Effector memory CD4-positive, alpha-beta T cell (primary cell): ENCODE measurements at places on chromosomes 3 and 15.

DNA sequence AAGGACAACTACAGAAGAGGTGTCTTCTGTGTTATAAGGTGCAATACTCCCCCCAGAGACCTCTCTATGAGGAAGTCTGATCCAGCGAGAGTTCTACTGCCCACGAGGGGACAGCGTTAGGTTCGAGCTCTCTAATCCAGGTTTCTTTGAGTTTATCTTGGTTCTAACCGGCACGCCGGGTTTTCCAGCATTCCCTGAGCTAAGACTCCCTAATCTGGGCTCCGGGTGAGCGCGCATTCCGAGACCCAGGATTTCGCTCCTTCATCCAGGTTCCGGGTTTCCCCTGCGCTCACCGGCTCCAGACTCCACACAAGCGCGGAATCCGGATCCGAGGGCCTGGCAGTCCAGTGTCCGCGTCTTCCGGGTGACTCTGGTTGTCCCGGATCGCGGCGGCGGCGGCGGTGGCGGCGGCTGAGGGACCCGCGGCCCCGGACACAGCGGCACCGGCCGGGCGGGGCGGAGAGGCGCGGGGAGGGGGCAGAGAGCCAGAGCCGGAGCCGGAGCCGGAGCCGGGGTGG is at the start of gene ZNF609:
Gene ZNF609, plus strand, starts transcription at position 373 of the 518 bp plus-strand sequence. CDS start 38,842 bp downstream, outside the sequence.
- peak; percentile 79 for DNase-seq

GRCh38 chr3:87354398-87354797 is 78.0 kb upstream of the POU1F1 start:
- no peak for DNase-seq

- no peak for DNase-seq
Observed at GRCh38 chr3:13588993-13589392, 40.1 kb downstream of the FBLN2 start.

DNA sequence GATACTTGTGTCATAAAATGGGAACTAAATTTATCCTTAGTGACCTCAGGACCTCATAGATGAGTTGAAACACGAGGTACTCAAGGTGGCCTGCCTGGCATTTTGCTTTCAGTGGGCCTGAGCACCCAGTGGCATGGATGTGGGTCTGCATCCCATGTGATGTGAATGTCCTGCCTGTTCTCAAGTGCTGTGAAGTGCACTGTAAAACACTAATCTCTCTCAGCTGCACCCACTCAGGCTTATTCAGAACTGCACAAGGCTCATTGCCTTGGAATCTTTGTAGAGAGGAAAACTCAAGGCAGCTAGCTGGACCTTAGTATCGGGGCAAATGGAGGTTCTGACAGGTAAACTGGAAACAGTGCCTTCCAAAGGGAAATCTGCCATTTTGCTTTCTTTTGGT is 767.0 kb downstream of the TUSC7 start:
- no peak for DNase-seq

GRCh38 chr15:78450285-78450858 is 12.4 kb downstream of the IREB2 start:
- DNase-seq: no peak

DNA sequence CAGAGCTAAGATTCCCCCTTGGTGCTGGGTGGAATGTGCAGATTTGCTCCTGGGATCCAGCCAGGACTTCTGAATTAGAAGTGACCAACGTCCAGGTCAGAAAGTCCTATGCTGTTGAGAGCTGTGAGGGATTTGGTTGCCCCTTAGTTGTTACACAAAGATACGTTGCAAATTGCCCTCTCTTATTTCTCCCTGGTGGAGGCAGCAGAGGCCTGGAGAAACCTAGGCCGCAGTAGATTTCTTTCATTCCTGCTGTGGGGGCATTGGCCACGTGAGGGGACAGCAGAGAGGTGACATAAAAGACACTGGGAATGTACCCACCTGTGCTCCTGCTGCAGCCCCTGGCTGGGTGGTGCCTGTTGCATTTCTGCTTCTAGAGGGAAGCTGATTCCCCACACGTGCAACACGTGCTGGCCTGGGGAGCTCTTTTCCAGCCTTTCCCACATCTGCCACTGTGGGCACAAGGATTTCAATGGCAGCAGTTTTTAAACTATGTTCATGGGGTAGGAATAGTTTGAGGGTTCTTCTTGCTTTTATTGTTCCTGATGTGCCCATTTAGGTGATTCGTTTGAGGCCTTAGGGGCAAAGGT is 65.7 kb downstream of the SYNM start:
- DNase-seq: no peak

DNA sequence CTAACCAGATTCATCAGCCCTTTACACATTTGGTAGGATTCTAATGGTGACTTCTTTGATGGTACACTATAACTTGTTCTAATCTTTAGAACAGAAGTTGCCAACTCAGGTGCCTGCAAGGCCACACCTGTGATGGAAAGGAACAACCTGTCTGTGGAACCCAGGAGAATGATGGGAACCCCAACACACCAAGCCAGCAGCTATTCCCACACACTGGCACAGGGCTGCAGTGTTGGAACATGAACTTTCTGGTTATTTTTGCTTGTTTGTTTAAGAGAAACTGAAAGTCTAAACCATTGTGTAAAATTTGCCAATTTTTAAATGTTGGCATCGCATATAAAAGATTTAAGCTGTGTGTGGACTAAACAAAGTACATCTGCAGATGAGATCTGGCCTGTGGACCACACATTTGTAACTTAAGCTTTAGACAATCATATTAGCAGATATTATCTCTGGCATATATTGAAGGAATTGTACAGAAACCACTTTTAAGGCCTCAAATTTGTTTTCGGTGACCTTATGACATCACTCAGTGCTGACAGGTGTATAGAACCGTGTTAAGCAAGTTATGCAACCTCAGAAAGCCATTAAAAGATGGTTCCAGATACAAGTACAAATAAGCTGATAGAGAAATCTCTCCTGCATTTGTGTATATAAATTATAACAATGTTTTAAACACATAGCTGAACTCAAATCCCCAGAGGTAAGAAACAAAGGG is 242.9 kb downstream of the SLC9A9 start:
- DNase-seq: no peak

GRCh38 chr15:92745845-92746271 is 90.3 kb upstream of the FAM174B start:
- DNase-seq: no peak

DNA sequence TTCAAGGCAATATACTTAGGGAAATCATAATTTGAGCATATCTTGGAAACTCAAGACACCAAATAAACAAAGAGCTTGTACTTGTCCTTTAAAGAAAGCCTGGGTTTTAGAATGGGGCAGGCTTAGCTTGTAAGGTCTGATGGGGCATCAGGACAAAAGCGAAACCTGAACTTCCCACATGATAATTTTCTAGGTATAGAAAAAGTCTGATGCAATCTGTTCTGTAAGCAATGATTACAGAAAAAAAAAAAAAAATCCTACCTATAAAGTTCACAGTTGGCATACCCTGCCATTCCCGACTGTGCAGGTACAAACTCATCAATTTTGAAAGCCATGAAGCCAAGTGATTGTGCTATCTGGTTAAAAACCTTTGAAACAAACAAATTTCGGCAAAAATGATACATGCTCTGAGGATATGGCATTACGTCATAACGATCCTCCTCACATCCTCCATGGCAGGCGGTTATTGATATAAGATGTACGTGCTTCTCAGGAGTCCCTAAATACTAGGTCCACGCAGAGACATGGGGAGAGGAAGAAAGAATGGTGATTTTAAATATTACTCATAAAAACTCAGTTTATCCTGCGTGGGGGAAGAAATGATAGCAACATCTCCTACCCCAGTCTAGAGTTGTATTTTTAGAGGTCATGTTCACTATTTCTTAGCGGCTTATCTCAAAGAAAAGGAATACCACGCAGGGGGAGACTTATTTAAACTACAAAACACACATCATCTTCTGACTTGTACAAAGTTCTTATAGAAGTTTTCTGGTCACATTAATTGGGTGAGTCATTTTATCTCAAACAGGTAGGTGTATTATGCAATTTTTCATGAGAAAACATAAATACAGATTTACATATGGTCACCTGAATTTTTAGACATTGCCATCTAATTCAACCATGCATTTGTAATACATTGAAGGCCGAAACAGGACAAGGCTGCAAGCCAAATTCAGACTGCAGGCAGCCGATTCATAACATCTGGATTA is 27.0 kb downstream of the MB21D2 start:
- DNase-seq: no peak

GRCh38 chr3:183536238-183536880 is 19.1 kb downstream of the KLHL6 start:
- DNase-seq: no peak

- DNase-seq: no peak
Observed at GRCh38 chr3:31911643-31912042, 69.4 kb downstream of the OSBPL10 start.

DNA sequence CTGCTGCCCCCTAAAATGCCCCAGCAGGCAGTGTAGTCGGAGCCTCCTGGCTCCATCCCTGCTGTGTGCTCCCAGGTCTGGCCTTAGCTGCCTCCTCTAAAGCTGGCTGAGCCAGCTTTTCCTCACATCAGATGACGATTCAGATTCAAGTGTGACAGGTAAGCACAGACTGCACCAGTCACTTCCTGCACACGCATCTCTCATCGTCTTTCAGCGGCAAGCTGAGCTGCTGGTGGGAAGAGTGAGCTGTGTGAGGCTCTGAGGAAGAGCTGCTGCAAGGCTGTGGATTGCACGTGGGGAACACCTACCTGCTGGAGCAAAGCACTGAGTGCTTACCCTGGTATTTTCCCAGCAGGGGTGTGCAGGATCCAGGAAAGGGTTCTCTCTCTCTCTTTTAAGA is 88.4 kb upstream of the RPL32 start:
- no peak for DNase-seq

DNA sequence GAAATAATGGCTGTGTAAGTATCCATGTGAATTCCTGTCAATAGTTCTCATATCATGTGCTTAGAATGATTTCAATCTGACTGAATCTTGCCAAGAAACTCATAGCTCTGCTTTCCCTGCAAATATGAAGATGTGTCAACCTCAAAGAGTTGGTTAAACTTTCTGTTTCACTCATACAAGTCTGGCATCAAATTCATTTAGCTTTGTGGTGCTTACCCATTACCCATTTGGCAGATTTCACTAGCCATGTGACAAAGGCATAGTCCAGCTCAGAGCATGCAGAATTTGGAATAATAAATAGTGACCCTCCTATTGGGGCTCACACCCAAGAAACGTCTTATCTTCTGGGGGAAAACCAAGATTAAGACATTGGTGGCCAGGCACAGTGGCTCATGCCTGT is 256.6 kb upstream of the TPRG1 start:
- no peak for DNase-seq

- DNase-seq: no peak
Observed at GRCh38 chr3:20905210-20905805, 719.3 kb upstream of the SGO1 start.

DNA sequence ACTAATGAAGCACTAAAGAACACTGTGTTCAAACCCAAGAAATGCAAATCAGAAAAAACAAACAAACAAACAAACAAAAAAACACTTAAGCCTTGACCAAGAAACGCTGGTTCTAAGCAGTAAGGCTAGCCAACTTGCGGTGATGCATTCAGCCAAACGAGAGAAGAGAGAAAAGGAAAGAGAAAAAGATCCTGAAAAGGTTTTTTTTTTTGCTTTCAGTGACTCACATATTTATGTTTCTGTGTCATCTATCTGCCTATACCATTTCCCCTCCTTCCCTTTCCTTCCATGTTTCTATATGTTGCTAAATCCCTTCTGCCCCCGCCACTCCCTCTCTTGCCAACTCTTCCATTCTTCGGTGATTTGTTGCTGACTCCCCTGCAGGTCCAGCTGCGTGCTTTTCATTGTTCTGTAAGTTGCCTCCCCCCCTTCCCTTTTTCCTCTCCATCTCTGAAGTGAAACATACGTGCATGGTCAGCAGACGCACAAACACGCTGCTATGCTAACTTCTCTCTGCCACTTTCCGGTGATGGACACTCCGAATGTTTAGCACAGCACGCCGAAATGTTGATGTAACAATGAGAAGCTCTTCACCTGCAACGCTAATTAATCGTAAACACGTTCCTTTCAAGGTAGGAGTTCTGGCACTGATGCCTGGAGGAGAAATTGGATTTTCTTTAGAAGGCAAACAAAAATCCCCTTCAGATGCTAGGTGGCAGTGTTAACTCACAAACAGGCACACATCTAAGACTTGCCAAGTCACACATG is 154.4 kb downstream of the TUSC7 start:
- DNase-seq: no peak

DNA sequence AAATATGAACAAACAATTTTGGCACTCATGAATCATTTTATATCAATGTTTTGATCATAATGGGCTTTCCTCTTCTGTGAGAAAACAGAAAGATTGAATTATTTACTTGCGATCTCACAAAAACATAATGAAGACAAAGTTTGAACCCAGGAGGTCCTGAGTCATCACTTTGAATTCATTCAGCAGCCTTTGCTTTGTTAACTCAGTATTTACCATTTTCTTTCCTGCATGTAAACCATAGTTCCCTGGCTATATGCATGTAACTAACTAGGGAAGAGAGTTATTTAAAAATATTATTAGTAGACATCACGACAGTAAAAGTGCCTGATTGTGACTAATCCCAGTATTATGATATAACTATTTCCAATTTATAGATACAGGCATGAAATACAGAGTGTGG is 1026.2 kb downstream of the PLOD2 start:
- no peak for DNase-seq

DNA sequence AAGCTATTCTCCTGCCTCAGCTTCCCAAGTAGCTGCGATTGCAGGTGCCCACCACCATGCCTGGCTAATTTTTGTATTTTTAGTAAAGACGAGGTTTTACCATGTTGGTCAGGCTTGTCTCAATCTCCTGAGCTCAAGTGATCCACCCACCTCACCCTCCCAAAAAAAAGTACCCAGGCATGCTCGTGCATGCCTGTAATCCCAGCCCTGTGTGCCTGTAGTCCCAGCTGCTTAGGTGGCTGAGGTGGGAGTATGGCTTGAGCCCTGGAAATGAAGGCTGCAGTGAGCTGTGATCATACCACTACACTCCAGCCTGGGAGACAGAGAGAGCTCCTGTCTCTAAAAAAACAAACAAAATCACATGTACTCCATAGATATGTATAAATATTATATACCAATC is 176.5 kb downstream of the SOX2 start:
- DNase-seq: no peak

DNA sequence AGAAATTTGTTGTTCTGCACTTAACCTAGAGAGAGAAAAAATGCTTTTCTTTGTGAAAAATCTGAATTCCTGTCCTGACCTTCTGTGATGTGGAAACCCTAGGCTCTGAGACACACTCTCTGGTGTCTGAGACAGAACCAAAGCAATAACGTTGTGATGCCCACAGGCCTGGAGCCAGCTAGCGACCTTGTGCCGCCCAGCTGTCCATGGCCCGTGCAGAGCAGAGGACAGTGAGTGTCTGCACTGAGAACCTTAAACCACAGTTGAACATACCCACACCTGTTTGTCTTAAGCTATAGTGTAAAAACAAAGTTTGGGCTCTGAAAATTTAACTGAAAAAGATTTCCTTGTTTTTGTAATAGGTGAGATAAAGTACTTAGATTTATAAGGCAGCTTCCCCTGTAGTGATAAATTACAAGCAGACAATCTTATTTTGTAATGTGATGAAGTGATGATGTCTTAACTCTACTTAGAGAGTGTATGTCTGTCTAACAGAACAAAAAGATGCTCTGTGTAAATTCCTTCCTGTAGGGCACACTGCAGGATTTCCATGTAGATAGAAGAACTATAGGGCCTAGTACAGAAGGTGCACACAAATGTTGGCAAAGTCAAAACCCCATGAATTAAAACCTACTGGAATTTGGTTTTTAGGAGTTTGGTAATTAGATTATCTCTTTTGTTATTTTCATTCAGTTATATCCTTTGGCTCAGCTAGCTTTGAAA is 62.7 kb downstream of the SNRK start:
- DNase-seq: no peak

GRCh38 chr3:113507501-113508067 is 7.4 kb downstream of the SPICE1 start:
- no peak for DNase-seq

- no peak for DNase-seq
Observed at GRCh38 chr3:29065211-29065785, 215.6 kb upstream of the RBMS3 start.
